Neural progenitor cell (in vitro differentiated cells): ENCODE measurements at places on chromosomes 1 and 21.

DNA sequence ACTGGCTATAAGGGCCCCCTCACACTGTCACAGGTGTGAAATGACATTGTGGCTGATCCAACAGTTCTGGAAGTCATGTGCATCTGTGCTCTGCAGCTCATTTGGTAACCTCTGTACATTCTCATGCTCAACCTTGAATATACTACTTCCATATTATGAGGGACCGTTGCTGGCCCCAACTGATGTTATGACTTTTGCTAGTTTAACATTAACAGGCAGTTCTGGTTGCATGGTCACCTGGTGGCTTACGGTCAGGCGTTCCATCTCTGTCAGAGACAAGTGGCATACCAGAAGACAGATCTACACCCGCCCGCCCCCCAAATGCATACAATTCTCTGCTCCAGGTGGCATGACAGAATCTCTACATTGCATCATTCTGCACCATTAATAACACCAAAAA, 6.0 kb upstream of the DIP2A start:
- no peaks in the 10 kb centered on the region for H3K27me3 ChIP-seq
- no peak overlapping the region for H3K4me3 ChIP-seq
- no peak for DNase-seq
- H3K36me3 ChIP-seq = no peaks in the 10 kb centered on the region
- peaks cover 9% of the 10 kb centered on the region for H3K4me1 ChIP-seq

- H3K4me1 ChIP-seq = peaks cover 7% of the 10 kb centered on the region
- H3K4me3 ChIP-seq = no peak overlapping the region
- H3K27ac ChIP-seq = no peak overlapping the region
- no peak for DNase-seq
Measured at GRCh38 chr1:4027008-4027407, 126.9 kb upstream of the C1orf174 start.

DNA sequence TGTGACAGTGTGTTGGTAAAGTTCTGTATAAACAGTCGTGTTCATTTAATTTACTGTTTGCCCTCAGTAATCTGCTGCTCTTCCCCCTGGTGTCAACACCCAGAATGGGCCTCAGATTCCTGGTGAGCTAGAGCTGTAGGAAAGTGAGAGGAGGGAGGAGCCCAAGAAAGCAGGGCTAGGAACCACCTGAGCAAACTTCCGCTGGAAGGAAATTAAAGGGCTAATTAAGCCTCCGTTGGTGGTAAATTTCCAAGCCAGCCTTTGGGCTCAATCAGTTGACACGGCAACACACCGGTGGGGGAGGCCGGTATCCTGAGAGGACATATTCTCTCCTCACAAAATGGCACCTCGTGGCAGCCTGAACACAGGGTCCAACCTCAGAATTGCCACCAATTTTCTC, 32.9 kb downstream of the RAB3B start:
- peaks cover 28% of the 10 kb centered on the region for H3K4me1 ChIP-seq
- DNase-seq = peak; percentile 32
- H3K36me3 ChIP-seq = no peaks in the 10 kb centered on the region
- peak overlapping the region; percentile 40 for H3K27ac ChIP-seq

DNA sequence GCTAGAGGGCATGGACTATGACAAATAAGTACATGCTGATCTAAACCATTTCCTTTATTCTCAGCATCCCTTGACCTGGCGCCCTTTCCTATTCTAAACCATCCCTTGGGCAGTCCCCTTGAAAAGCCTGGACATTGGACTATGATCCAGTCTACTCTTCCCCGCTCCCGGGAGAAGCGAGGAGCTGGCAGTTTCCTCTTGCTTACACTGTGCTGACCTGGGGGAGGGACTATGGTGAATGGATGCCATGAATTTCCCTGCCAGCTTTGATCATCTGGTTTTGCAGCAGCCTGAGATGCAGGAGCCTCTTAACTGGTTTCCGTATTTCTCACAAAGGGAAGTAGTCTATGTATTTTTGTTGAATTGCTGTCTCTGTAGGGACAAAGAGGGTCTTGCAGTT, 121.7 kb downstream of the KIF26B start:
- no peak overlapping the region for H3K4me3 ChIP-seq
- no peaks in the 10 kb centered on the region for H3K27me3 ChIP-seq
- H3K4me1 ChIP-seq = peaks cover 5% of the 10 kb centered on the region
- H3K27ac ChIP-seq = no peak overlapping the region

DNA sequence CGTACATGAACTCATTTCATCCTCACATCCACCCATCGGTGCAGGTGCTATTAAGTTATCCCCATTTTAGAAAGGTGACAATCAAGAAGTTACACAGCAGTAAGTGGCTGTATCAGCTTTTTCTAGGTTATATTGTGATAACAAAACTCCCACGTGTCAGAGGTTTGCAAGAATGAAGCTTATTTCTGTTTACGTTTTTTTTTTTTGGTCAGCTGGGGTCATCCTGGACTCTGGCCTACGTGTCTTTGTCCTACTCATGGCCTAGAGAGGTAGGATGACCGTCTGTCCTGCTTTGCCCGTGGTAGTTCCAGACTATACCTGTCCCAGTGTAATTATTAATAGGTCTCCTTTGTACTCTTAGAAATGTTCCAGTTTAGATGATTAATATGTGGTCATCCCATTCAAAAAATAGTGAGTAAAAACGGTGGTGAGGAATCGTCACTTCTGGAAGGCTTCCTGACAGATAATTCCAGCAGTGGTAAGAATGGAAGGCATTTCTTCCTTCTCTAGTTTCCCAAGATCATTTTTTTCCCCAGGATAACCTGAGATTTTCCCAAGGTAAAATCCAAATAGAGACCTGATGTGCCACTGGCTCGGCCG, 64.2 kb upstream of the KIF26B start:
- H3K36me3 ChIP-seq = no peaks in the 10 kb centered on the region
- no peak for DNase-seq
- H3K27ac ChIP-seq = no peak overlapping the region
- peaks cover 5% of the 10 kb centered on the region for H3K4me1 ChIP-seq

DNA sequence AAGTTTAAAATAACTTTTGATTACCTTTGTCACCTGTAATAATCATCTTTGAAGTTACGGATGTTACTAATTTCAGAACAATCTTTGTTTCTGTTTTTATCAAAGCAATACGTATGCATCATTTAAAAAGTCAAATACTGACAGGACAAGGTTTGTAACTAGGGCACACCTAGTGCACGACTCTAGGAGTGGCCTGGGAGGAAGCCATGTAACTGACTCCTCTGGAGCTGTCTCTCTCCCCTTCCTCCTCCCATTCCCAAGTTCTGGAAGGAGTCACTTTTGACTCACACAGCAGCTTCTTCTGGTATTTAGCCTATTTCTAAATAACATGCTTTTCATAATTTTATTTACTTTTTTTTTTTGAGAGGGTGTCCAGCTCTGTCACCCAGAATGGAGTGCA, 11.8 kb upstream of the RAP1GAP start:
- no peaks in the 10 kb centered on the region for H3K4me1 ChIP-seq
- H3K4me3 ChIP-seq = no peak overlapping the region
- H3K27me3 ChIP-seq = no peaks in the 10 kb centered on the region
- DNase-seq = no peak
- no peak overlapping the region for H3K27ac ChIP-seq
- no peaks in the 10 kb centered on the region for H3K36me3 ChIP-seq
